Choroid plexus epithelial cell (primary cell): ENCODE measurements at places on chromosomes 12 and 14.

- DNase-seq = no peak
Observed at GRCh38 chr14:20587489-20588154, at the start of gene RNASE11. TSS of gene RNASE11 (minus strand) at chr14:20588001.

DNA sequence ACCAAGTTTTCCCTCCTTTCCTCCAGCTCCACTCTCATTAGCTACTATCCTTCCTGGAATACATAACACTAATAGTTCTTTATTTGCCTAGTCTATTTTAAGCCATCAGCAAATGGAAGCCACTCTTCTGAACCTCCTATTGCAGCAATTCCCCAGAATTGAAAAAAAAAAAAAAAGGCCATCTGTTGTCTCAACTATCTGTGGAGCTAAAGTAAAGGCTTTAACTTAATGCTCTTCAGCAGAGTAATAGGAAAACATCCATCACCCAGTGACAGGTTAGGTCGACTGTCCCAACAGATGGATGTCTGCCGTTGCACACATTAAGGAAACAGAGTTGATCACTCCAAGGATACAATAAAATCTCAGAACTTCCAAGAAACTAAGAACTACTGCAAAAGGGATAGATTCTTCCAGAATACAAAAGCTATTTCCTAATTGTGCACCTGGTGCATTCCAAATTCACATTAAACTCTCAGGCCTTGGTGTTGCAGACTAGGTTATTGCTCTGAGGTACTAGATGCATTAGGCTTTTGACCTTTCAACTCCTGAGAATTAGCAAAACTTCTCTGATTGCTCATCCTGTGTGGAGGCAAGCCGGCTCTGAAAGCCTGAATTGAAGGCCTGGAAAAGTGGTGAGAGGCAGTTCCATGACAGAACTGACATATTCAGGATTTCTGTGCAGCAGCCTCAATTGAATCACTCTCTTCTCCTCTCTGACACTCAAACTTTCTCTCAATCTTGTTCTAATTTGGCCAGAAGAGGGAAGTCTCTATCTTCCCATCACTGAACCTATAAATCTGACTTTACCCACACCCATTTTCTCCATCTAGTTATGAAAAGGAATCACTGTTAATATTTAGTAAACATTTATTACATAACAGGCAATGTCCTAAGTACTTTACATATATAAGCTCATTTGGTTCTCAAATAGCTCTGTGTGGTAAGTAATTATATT, 238.4 kb upstream of the HMGA2 start:
- DNase-seq = no peak

DNA sequence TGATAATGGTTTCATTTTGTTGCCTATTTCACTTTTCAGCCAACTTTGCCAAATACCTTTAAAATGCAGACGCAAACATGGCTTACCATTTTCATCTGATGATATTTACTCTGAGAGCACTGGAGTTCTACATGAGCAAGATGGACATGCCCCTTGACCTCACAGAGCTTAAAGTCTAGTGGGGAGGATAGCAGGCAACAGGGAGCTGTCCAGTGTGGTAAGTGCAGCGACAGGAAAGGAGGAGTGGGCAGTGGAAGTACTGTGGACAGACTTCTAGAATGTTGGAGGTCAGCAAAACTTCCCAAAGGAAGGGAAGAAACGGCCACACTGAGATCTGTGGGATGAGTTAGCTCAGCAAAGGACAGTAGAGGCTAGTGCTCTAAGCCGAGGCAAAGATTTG, 25.3 kb downstream of the LRIG3 start:
- DNase-seq = no peak

GRCh38 chr12:64701283-64701682, 57.9 kb downstream of the GNS start:
- no peak for DNase-seq
